ENCODE measurements at places on chromosomes 5 and 9.

DNA sequence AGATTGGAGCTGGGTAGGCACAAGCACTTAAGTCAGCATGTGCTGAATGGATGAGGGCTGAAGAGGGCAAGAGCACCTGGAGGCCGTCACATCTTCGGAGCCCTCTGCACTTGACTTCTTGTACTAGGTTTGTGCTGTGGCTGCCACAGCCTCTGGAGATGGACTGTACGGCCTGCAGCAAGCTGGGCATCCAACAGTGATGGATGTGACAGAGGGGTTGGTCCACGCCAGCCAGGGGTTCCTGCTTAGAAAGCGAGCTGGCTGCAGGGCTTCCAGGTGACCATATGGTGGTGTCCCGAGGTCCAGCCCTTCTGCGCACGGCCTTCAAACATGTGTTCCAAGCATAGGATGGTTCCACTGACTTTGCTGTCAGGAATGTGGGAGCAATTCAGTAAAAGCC is 65.1 kb upstream of the PHYKPL start:
- no peak for DNase-seq

DNA sequence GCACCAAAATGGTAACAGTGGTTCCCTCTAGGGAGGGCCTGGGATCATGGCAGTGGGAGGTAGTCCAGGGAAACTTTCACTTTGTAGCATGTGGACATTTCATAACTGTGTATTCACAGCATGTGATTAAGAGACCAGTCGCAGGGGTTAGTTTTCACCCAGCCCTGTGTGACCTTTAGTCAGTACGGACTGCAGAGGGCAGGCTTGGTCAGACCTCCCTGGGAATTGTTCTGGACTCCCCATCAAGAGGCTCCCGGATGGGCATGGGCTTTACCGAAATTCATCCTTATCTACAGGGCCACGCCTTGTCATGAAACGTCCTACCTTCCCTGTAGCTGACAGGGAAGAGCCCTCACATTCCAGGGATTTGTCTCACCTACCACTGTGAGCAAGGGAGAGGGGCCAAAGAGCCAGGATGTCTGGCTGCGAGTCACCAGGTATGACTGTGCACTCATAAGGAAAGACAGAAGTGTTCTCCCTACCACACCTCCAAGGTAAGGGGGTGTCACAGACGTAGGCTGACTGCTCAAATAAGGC is 19.9 kb downstream of the GPX3 start:
- no peak for DNase-seq

- DNase-seq, result no peak
These were observed 76.3 kb downstream of the HSPA4 start for GRCh38 chr5:133128066-133128465.

DNA sequence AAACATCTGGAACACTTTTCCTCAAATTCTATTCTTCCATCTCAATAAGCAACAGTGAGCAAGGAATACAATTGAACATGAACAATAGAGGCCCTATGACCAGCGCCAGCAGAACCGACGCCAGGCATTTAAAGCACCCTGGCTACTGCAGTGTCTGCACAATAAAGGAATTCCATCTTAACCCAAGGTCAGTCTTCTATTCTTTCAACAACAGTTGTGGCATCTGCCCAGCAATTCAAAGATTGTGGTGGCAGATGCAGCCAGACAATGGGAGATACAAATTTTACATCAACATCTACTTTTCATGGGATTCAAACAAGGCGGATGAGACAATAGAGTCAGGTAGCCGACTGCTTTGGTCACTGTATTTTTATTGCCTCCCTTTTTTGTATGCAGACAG is 65.9 kb downstream of the ELL2 start:
- no peak for DNase-seq

GRCh38 chr9:87290241-87291052 is 207.2 kb upstream of the DAPK1 start:
- no peak for DNase-seq

DNA sequence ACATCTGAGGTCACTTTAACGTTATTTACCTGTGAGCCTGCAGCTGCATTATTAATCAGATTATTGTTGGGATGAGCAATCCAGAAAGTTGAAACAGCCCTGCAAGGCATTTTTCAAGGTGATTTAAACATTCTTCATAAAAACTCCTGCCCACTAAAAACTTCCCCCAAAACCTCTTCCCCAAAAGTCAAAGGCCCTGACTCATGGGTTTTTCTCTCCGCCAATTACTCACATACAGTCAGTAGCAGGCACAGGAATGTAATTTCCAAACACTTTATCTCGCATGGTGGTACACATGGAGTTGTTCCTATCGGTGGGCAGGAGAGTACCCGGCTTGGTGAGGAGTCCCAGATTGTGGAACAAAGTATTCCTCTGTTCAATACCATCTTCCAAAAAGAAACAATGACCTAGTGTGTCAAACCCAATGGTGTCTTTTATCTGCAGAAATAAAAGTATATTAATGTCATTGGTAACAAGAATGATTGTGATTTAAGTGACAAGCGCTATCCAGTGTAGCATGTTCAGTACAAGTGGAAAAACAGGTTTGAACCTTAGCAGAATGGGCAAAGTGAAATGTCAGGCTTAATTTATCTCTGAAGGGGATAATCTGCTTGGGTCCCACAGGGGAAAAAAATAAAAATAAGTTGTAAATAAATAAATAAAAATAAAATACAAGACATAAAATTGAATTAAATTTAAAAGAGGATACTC is 38.3 kb downstream of the CEMIP2 start:
- DNase-seq, result no peak

- DNase-seq, result no peak
These were observed 117.7 kb downstream of the GAS1 start for GRCh38 chr9:86829496-86830046.
